ENCODE measurements at places on chromosomes 3 and 15.

DNA sequence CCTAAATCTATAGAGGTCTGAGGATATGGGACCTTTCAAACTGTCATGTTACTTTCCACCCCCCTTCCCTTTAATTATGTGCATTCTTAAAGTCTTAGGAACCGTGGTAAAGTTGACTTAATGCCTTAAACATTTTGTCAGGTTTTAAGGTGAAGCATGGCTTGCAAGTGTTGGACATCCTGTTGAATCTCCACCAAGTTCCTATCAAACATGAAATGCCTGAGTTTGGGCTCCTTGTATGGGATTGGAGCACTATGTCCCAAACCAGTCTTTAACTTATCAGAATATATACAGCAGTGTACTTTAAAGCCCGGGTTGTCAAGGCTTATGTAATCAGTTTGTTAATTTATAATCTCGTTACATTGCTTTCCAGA, 1.1 kb downstream of the SNRK start:
- DNase-seq: peak; percentile 23

- no peak for DNase-seq
These were observed 65.5 kb downstream of the CCR4 start for GRCh38 chr3:33016846-33017405.

- no peak for DNase-seq
These were observed 17.0 kb upstream of the TM6SF1 start for GRCh38 chr15:83090465-83090864.

DNA sequence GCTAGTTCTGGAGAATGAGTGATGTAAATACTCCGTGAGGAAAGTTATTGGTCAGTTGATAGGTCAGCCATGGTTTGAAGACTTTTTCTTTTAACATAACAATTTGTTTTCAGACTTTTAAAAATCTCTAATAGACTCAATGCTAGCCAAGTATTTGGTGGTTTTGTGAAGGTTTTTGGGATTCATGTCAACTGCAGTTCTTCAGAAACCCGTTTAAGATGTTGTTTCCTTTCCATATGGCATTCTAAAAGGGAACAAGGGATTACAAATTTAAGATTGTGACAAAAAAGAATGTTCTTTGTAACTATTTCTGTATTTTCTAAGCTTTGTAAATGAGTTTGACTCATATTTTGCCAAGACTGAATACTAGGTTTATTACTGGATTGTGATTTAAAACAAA, 281.7 kb upstream of the COL8A1 start:
- DNase-seq: no peak

- no peak for DNase-seq
These were observed 884.0 kb upstream of the CADM2 start for GRCh38 chr3:84074767-84075166.

DNA sequence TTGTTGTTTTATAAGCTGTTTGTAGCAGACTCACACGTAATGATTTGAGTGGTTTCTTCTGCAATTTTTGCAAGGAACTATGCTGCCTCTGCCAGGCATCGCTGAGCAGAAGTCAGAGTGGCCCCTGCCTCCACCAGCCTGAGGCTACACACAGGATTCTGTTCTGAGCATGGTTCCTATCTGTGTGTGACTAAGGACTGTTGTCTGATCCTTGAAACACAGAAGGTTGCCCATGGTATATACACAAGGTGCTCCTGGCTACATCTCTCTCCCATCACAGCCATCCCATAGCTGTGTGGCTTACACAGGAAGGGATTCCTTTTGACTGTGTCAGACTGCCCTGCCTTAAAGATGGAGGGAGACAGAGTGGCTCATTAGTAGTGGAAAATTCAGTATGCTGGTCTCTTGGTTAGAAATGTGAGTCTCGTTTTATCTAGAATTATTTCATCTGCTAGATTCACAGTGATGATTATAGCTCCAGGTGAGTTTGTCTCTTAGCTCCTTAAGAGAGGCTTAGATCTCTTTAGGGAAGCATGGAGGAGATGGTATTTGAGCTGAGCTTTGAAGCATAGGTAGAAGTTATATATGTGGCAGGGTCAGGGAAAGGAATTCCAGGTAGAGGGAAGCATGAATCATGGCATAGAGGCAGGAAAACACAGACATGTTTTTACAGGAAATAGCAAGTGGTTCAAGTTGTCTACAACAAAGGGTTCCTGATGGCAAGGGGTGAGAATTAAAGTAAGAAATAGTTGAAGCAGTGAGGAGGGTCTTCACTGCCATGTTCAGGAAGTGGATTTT, 37.5 kb downstream of the SNAPC5 start:
- no peak for DNase-seq

GRCh38 chr3:171838218-171838720, 4.9 kb upstream of the TMEM212 start:
- peak; percentile 94 for DNase-seq

- peak; percentile 83 for DNase-seq
These were observed 5.9 kb downstream of the FLNB start for GRCh38 chr3:58013973-58014649.

DNA sequence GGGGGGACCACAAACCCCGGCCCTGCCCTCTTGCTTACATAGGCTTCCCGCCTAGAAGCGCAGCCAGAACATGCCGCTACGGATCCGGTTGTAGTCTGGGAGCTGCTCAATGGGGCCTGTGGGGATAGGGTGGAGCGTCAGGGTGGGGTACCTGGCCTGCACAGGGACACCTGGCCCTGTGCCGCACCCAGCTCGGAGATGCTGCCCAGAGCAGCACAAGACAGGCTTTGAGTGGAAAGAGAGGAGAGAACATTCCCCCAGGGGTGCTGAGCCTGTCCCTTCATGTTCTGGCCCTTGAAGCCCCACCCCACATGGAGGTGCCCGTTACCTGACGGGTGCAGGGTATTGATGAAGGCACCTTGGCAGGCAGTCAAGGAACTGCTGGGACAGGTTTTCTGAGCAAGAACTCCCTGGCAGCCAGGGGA, 4.0 kb upstream of the COL7A1 start:
- no peak for DNase-seq

- DNase-seq: peak; percentile 10
These were observed 11.6 kb downstream of the RPL15 start for GRCh38 chr3:23928524-23928923.

GRCh38 chr15:100101426-100102089, 240.2 kb downstream of the ADAMTS17 start:
- DNase-seq: no peak

DNA sequence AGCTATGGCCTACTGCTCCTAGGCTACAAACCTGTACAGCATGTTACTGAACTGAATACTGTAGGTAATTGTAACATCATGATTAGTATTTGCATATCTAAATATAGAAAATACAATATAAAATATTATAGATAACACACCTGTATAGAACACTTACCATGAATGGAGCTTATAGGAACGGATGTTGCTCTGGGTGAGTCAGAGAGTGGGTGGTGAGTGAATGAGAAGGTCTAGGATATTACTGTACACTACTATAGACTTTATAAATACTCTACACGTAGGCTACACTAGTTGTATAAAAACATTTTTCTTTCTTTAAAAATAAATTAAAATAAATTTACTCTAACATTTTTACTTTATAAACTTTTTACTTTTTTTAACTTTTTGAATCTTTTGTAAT, 224.0 kb upstream of the CBLB start:
- no peak for DNase-seq

DNA sequence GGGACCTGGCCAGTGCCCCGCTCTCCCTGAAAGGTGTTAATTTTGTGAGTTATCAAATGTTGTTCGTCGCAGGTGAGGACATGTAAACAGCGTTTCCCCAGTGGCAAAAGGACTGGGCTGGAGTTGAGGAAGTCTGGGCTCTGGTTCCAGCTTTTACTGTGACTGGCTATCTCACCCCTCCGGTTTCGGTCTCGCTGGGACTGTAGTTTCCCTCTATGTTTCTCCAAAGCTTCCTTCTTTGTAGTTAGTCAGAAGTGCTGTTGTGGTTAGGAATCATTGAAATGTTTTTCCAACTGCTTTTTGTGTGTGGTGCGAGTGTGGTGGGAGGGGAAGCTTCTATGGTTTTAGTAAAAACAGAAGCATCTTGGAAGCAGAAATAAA, 990 bp upstream of the CLDN1 start:
- DNase-seq: no peak

DNA sequence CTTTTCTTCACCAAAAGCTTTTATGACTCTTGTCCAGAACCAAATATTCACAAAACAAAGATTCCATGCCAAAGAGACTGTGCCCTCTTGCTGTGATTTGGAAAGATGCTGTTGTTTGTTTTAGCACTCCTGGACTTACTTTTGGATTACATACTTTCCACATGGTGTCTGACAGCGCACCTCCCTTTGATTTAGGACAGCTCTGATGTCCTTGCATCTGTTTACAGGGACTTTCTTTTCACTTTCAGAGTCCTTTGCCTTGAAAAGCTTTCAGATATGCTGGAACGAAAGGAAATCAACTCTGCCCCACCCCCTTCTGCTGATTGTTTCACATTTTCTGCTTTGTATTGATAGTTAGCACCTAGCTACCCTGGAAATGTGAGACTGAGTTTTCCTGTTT, 133.0 kb upstream of the NR2E3 start:
- no peak for DNase-seq

GRCh38 chr15:91435113-91435512, 335.1 kb downstream of the SV2B start:
- DNase-seq: no peak

DNA sequence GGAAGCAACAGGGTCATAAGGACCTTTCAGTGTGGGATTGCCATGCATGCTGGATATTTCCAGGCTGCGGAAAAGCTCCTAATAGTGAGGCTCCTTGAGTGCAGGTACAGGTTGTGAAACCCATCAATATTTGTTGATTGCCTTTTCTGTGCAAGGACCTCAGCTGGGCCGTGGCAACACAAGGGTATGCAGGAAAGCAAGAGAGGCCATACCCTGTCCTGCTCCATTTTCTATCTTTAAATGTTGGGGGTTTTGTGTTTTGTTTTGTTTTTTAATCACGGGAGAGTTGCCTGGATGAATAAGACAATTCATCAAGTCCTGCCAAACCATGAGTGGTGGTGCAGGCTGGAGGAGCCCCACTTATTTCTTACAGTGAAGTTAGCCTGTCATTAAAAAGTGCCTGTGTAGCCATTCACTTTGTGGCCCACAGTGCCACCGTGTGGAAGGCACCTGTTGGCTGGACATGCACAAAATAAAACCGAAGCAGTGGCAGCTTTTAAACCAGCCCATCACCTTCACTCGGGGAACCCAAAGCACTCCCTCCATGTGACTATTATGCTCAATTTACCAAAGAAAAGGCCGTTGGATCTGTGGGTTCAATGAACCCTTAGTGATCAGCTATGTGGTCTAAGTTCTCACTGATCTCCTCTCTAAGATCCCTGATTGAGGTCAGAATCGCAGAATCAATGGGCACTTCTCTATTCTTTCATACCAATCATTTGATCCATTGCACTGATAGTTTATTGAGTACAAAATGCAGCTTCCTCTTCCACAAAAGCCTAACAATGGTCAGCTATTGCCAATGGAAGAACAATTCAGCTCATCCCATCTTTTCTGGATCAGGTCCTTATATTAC, 42.2 kb downstream of the CLDN18 start:
- peak; percentile 71 for DNase-seq

DNA sequence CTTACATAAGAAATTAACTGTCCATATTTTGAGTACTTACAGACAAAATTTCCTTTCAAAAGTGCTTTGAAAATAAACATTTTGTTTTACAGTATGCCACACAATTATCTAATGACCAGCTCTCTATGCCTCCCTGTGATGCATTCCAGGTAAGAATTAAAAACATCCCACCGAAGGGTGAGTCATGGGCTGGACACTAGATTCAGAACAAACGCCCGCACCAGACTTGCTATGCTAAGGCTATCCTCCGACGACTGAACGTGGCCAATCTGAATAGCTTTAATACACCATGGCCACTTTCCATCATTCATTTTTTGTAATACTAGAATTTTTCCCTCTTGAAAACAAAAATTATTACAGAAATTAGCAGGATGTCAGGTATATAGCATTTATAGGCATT, 139.8 kb upstream of the TNIK start:
- DNase-seq: no peak

DNA sequence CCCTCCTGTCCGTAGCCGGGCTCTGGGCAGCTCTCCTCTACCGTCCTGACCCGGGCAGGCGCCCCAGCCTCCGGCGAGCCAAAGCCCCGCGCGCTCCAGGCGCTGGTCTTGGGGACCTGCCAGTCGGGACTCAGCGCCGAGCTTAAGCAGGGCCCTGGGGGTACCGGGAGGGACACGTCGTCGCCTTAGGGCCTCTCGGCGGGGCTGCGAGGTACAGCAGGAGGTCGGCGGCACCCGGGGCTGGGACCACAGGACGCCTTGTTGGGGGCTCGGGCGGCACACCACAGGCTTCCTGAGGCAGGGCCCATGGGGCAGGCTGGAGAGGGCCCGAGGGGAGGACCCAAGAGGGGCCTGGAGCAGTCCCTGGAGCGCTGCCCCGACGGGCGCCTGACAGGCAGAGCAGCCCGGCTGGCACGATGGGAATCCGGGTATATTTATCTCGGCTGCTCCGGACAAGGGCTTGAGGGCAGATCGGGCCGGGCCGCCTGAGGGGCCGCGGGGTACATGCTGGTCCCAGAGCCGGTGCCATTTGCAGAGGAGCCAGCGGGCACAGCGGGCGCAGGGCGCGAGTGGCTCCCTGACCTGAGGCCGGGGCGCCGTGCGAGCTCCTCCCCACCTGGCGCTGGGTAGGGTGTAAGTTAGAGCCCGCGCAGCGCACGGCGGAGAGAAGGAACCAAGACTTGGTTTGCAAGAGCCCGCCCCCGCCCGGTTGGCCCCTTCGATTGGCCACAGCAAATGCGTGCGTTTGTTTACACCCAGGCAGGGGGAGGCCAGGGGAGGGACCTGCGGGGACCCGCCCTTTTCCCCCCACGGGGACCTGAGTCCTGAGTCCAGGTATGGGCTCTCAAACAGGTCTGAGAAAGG, 574 bp downstream of the SLC38A3 start:
- DNase-seq: no peak

GRCh38 chr3:182364323-182364722, 429.0 kb upstream of the ATP11B start:
- DNase-seq: no peak

DNA sequence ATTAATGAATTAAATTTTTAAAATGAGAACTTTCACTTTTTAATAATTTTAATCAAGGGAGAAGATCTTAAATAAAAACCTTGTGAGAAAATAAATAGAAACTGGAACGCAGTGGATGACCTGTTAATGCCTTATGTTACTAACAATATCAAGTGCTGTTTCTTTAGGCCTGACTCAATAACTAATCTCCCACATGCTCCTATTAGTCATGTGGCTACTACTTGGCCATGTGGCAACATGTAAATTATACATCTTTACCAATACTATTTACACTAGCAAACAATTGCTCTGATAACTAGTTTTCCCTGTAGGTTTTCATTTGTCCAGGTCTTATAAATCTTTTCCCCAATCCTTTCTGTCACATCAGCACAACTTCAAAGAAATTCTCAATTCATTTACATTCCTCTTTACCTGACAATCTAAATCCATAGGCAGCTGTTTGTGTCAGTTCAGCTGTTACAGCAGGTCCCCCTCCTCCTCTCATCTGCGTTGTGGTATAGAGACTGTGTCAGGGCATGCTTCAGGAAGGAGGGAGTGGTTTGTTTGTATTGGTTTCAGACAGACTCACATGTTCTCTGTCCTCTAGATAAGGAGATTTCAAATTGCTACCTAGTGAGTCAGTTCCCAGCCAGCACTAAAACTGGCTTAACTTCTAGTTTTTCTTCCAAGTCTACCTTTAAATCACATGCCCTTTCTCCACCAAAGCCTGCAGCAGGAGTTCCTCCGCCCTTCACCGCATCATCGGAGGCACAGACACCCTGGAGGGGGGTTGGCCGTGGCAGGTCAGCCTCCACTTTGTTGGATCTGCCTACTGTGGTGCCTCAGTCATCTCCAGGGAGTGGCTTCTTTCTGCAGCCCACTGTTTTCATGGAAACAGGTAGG, 11.3 kb upstream of the C3orf52 start:
- DNase-seq: peak; percentile 86

- DNase-seq: peak; percentile 99
These were observed 39.9 kb downstream of the SMAD3 start for GRCh38 chr15:67105065-67105951.

- peak; percentile 51 for DNase-seq
These were observed 85.0 kb downstream of the TCF12 start for GRCh38 chr15:57003418-57003817.

Data from cardiac fibroblast (primary cell).